ENCODE measurements at places on chromosomes 3 and 15.

DNA sequence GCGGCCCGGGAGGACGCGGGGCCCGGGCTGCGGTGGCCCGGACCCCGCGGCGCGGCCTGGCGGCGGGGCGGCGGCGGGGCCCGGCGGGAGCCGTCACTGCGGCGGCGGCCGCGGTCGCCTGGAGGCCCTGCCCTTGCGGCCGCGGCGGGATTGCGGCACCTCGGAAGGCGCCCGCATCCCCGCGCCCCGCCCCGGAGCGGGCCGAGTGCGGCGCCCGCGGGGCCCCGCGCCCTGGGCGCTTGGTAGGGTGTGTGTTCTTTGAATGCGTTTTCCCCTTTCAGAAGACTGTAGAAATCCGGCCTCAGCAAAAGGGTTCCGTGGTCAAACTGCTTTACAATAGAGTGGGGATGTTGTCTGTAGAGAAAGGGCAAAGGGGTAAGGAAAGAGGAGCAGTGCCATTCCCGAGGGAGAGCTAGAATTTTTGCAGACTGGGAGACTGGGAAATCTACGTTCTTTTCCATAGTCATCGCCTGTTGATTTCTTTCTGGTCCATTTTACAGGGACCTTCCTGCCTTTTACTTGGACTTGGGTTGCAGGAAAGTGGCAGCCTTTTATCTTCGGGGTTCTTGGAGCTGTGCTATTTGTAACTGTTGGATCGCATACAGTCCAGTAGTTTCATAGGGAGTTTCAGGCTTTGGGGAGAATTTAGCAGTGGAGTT lies 630 bp downstream of the SNRK start:
- no peak overlapping the region for H3K27ac ChIP-seq
- DNase-seq: peak; percentile 50
- H3K27me3 ChIP-seq: no peaks in the 10 kb centered on the region
- peak overlapping the region; percentile 71 for H3K4me3 ChIP-seq
- no peaks in the 10 kb centered on the region for H3K36me3 ChIP-seq

- no peak for DNase-seq
- H3K36me3 ChIP-seq: no peaks in the 10 kb centered on the region
- no peaks in the 10 kb centered on the region for H3K27me3 ChIP-seq
- no peak overlapping the region for H3K4me3 ChIP-seq
Measured at GRCh38 chr3:59135096-59135495, 85.3 kb upstream of the CFAP20DC start.

DNA sequence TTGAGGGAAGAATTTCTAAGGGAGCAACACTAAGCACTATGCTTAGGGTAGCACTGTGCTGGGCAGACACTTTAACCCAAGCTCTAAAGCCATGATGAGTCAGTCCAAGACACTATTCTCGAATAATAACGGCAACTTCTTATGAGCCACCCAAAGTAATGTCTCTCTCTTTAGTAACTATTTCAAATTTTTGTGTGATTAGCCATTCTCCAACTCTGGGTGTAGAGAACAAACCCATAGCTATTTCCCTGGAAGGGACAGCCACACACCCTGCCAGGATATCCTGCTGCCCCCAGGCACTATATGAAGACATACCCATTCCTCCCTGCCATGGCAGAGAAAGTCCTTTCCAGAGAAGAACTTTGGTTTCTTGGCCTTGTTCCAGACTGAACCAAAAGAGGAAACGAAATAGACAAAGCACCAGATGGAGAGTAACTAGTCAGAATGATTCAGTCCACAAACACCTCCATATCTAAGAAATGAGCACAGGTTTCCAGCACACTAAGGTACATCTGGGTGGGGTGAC lies 384.9 kb upstream of the THBS1 start:
- H3K27me3 ChIP-seq: no peaks in the 10 kb centered on the region
- H3K36me3 ChIP-seq: no peaks in the 10 kb centered on the region

- H3K4me3 ChIP-seq: no peak overlapping the region
- H3K4me1 ChIP-seq: no peaks in the 10 kb centered on the region
- H3K27ac ChIP-seq: no peak overlapping the region
- H3K27me3 ChIP-seq: no peaks in the 10 kb centered on the region
- DNase-seq: no peak
- peaks cover 77% of the 10 kb centered on the region for H3K36me3 ChIP-seq
Measured at GRCh38 chr15:40006003-40006402, 33.0 kb downstream of the SRP14 start.

- no peak for DNase-seq
- no peak overlapping the region for H3K27ac ChIP-seq
- no peaks in the 10 kb centered on the region for H3K27me3 ChIP-seq
- no peak overlapping the region for H3K4me3 ChIP-seq
- no peaks in the 10 kb centered on the region for H3K36me3 ChIP-seq
- no peaks in the 10 kb centered on the region for H3K4me1 ChIP-seq
Measured at GRCh38 chr3:111968319-111969054, 10.3 kb upstream of the ABHD10 start.

DNA sequence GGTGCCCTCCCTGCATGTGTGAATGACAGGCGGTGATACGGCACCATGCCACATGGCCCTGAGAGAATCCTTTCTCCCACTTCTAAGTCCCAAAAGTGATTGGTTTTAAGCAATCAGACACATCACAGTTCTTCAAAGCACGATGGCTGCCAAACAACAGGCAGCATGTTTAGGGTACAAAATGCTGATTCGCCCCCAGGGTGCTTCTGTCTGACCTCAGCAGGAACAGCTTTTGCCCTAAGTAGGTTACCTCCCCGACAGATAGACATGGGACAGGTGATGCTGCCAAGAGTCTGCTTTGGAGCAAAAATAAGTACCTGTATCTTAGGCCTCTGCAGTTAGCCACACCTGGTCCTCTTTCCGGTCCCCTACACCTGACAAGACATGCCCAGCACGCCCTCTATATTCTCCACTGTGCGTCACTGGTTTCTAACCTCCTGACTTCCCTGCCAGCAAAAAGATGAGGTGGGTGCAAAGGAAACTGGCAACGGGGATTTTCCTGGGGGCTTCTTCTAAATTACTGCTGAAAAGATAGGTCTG lies 549.8 kb downstream of the FOXP1 start:
- H3K4me3 ChIP-seq: no peak overlapping the region
- H3K4me1 ChIP-seq: peaks cover 7% of the 10 kb centered on the region
- no peaks in the 10 kb centered on the region for H3K27me3 ChIP-seq
- no peak overlapping the region for H3K27ac ChIP-seq
- H3K36me3 ChIP-seq: no peaks in the 10 kb centered on the region

- H3K36me3 ChIP-seq: no peaks in the 10 kb centered on the region
- H3K4me3 ChIP-seq: no peak overlapping the region
- no peak for DNase-seq
Measured at GRCh38 chr15:70172566-70173225, 75.0 kb upstream of the TLE3 start.

DNA sequence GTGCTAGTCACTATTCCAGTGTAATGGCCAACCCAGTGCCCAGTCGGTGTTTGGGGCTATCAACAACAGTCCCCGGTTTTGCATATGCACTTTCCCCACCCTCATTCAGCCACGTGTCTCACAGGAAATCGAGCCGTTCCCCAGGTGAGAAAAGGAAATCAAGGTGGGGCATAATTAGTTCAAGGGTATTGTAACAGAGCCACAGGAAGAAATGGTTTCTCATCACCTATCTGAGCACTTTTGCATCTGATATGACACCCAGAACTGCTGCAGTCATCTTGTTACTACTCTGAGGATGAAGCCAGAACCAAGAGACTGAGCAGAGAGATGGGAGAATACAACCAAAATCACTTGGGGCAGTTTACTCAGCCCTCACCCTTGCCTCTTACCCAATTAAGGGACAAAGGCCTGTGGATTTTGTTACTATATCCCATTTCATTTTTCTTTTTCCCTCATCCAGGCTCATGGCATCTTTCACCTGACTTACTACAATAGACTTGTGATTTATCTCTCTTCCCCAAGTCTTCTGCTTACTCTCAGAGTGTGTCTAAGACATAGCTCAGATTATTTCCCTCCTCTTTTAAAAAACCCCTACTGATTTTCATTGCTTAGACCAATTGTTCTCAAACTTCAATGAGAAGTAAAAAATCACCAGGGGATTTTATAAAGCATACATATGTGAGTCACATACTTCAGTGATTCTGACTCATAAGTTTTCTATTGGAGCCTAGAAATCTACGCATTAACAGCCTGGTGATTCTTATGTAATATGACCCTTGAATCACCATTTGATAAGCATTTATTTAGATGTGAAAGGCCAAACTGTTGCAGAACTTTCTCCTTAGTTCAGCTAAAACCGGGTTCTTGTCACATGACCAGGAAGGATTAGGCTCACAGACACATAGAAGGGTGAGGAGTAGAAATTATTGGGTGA lies 40.5 kb downstream of the TRAT1 start:
- H3K27ac ChIP-seq: no peak overlapping the region
- H3K36me3 ChIP-seq: no peaks in the 10 kb centered on the region
- H3K4me1 ChIP-seq: no peaks in the 10 kb centered on the region
- H3K27me3 ChIP-seq: no peaks in the 10 kb centered on the region

All from H1 (cell line).